NCI-H748 treated with DMSO at 0.1 percent for 48 hours (cell line): ENCODE measurements at places on chromosomes 13 and 19.

DNA sequence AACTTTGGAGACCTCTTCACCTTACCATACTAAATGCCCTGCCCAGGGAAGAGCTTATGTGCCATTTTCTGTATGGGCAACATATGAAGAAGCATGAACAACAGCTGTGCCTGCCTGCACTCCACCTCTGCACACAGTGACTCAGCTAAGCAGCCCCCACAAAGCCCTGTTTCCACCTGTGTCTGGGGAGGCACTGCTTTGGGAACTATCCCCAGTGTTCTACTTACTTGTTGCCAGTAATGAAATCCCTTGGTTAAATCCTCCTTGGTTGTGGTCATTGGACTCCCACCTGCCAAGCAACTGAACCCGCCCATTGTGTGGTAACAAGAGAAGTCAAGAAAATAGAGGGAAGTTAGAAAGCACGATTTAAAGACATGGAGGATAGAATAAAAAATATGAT is 84.6 kb downstream of the NALCN start:
- DNase-seq = no peak

GRCh38 chr13:41978007-41978406 is 17.1 kb upstream of the VWA8 start:
- DNase-seq = no peak

GRCh38 chr19:49771674-49772139 is 4.9 kb downstream of the AP2A1 start:
- DNase-seq = no peak

DNA sequence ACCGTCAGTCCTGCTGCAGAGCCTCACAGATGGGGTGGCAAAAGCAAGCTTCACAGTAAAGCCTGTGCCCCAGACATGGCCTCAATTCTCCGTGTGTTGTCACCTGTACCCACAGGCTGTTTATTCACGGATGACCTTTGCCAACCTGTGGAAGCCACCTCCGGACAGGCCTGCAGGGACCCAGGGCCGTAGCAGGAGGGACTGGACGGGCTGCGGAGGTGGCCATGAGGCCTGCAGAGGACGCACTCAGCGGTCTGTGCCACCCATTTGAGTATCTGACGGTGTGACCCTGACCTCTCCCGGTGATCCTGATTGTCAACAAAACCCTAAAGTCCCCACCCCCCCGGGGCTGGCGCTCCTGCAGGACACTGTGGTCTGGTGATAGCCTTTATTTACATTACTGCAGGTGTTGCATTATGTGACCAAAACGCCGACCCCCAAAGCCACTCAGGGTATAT is 7.8 kb upstream of the KLF16 start:
- no peak for DNase-seq

- DNase-seq = no peak
Measured at GRCh38 chr19:1351381-1351851, 32.3 kb upstream of the NDUFS7 start.

GRCh38 chr13:40477623-40478608 is 188.5 kb downstream of the FOXO1 start:
- no peak for DNase-seq

DNA sequence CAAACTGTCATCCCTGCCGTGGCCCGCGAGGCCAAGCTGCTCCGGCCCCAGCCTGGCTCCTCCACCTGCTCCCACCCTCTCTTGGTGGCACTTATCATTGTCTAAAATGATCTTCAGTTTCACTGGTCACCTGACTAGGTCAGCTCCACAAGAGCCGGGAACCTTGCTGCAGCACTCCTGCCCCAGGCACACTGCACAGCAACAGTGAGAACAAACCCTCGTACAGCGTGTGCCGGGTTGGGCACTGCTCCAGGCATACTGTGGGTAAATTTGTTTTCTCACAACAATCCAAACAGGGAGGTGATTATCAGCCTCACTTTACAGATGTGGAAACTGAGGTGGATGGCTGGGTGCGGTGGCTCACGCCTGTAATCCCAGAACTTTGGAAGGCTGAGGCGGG is 8.9 kb downstream of the DEDD2 start:
- DNase-seq = no peak

DNA sequence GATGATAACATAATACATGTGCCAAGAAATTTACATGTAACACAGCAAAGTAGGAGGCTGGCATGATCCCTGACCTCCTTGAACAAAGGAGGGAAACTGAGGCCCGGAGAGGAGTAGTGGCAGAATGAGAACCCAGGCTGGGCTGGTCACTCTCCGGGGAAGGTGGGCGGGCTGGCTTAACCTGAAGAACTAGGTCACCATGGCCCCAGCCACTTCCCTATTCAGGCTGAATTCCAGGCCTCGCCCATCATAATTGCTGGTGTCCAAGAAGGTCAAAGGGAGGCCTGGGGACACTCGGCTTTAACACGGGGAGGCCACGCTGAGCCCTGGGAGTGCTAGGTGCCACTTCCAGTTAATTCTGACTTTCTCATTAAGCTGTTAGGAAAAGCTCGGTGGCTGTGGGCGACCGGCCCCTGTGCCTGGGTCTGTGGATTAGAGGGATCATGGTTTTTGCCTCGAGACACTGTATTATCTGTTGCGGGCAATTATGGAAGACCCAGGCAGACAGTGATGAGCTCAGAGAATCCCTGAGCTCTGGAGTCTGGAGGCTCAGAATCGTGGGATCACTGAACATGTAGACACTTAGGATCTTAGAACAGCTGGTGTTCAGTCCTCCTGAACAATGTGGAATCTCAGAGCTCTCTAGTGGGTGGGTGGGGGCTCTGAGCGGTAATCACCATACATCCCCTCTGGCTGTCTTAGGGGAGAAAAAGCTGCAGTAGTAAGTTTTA is 5.0 kb upstream of the TINCR start:
- DNase-seq = no peak

- no peak for DNase-seq
Measured at GRCh38 chr13:23629566-23630272, 59.5 kb downstream of the TNFRSF19 start.

- DNase-seq = no peak
Measured at GRCh38 chr19:1513499-1514294, 878 bp upstream of the ADAMTSL5 start.

- DNase-seq = no peak
Measured at GRCh38 chr13:99161512-99161911, 39.1 kb upstream of the UBAC2 start.

DNA sequence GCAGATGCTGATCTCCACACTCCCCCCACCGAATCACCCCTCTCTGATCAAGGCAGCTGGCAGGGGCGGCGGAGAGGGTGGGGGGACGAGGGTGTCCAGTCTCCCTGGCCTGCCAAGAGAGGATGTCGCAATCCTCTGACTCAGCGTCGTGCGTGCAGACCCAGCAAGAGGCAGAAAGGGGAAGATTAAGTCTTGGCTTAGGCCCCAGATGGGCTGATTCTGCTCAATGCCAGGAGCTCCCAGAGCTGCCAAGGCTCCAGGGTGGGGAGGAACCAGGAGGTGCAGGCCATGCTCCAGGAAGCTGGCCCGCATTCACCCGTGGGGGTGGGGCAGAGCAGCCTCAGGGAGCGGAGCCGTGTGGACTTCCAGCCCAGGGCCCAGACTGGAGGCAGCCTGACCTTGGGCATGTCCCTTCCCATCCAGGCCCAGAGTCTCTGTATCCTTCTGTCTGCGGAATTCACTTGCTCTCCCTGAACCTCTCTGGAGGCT is 6.6 kb upstream of the BCL3 start:
- DNase-seq = no peak

GRCh38 chr13:73428137-73428536 is 369.3 kb downstream of the KLF5 start:
- no peak for DNase-seq

DNA sequence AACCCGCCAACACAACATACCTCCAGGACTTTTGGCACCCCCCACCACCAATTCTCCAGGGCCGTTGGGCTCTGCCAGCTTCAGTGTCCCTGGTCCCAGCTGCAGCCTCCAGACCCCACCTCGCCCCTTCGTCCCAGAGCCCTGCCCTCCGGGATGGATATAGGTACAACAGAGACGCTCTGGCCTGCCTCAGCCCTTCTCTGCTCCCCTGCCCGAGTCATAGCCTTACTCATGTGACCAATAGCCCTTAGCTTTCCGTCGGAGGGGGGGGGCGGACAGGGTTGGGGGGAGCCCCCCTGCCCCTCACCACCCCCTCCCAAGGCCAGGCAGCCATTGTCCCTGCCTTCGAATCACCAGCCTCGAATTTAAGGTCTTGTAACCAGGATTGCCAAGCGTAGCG is 70.8 kb upstream of the NFIC start:
- no peak for DNase-seq

DNA sequence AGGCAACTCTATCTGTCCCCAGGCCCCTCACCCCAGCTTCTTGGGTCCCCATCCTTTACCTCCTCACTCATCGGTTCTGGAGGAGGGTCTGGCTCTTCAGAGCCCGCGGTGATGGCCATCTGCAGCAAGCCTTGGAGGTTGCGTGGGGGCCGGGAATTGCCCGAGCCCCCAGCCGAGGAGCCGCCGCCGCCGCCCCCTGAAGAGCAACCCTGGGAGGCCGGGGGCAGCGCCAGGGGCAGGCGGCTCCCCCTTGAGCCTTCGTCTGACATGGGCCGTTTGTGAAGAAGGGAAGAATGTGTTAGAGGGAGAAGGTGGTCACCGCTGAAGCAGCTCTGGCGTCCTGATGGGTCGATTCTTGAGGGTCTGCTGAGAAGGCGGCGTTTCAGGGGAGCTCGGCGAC is 570 bp downstream of the HSPBP1 start:
- no peak for DNase-seq

DNA sequence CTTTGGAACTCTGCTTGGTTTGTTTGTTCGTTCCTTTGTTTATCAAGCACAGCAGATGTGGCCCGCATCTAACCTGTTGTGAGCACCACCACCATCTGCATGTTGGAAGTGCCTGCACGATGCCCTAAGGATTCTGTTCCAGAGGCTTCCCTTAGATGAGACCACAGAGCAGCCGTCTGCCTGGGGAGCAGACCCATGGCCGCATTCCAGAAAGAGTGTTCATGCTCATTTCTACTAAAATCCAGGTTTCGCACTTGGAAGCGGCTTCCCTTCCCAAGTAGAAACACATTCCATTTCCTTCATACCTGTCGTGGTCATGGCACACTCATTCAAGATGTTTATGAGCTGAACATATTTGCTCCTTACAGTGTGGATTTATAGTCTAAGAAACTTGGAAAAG is 27.2 kb downstream of the COL4A2 start:
- no peak for DNase-seq

DNA sequence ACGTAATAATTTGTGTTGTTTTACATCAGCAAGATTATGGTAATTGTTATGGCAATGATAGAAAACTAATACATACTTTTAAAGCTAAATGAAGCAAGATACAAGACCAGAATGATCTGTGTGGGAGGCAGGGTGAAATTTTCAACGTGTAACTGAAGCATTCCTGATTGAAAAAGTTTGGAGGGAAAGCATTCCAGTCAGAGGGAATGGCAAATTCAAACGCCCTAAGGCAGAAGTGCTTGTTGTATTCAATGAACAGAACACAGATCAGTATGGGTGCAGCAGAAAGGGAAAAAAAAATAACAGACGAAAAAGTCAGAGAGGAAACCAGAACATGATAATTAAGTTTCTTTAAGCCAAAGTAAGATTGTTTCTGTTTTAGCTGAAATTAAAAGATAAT is 928.5 kb upstream of the SLITRK1 start:
- no peak for DNase-seq

DNA sequence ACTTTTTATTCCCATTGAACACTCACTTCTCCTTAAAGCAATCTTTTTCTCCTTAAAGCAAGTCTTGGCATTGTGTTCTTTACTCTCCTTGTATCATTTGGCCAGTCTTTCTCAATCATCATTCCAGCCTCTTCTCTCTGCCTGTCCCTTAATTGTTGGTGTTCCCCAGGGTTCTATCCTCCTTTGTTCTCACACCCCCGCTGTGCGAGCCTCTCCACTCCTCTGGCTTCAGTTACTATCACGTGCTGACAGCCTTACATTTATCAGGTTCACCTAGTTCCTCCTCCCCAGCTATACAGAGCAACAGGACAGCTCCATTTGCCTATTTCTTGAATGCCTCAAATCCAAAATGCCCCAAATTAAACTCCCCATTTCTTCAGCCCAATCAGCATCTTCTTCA is 24.6 kb downstream of the CYSLTR2 start:
- DNase-seq = no peak

DNA sequence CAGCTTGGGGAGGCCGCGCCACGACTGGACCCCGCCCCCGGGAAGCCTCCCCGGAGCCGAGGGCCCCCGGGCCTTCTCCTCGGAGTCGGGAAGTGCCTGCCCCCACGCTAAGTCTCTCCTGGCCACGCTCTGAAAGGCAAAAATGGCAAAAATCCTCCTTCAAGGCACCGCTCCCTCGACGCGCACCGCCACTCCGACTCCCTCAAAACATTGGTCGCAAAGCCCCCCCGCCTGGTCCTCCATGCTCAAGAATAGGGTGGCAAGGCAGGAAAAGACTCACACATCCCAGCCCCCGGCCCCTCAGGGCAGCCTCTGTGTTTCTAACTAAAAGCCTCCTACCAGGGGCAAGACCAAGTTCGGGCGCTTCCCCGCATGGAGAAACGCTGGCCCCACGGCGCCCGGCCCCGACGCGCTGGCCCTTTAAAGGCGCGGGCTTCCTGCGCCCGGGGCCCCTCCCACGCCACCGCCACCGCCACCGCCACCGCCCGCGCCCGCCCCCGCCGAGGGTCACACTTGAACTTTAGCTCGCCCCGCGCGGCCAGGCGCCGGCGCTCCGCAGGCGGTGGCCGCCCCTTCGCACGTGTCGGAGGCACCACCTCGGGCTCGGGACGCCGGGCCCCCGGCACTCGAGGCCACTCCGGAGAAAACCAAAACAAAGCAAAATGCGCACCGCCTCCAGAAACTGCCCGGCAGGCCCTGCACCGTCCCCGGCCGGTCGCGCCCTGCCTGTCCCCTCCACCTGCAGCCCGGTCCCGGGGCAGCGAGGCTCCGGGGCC is 1.9 kb downstream of the FOXO1 start:
- no peak for DNase-seq

DNA sequence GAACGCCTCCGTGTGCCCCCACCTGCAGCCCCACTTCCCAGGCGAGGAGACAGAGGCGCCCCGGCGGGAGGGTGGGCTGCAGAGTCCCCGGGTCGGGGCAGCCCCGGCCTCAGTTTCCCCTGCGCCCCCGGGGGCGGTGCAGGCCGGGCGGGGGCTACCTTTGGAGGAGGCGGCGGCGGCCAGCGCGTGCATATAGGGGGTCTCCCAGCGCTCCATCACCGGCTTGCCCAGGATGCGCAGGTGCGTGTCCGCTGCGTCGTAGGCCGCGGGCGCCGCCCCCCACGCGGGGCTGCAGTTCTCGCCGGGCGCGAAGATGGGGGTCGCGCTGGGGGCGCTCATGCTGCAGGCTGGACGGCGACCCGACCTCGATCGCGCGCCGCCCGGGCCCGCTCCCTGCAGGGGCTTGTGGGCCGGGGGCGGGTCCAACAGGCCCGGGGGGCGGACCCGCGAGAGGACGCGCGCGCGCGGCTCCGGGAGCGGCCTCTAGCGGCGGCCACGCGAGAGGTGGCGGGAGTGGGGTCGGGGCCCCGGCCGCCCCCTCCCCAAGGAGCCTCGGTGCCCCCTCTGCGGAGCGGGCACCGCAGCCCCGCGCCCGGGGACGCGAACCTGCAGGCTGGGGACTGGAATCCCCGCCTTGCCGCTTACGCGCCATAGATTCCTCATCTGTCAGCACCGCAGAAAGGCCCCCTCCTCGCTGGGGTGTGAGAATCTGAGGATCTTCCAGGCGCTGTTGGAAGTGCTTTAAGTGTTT is at the start of gene GAMT:
Gene GAMT, minus strand, starts transcription at position 405 of the 751 bp plus-strand sequence. Its CDS starts 66 bp downstream, at position 339.
- DNase-seq = no peak
